NCI-H1048 (cell line): ENCODE measurements at places on chromosomes 11 and 22.

- no peak for DNase-seq
These were observed 15.7 kb downstream of the SLN start for GRCh38 chr11:107696140-107696539.

DNA sequence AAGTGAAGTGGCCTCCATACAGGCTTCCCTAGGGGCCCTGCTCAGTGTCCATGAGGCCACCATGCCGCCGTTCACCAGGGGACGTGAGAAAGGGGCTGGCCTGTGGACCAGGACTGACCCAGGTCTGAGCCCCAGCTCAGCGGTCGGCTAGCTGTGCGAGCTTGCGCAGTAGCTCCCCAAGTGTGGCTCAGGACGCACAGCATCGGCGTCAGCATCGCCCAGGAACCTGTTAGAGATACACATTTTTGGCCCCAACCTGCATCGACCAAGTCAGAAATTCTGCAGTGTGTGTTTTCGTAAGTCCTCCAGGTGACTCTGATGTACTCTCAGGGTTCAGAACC lies 429 bp downstream of the TP53AIP1 start:
- no peak for DNase-seq

- DNase-seq: no peak
These were observed 140.4 kb upstream of the LUZP2 start for GRCh38 chr11:24356501-24356900.

- DNase-seq: no peak
These were observed 196.3 kb upstream of the ARHGAP20 start for GRCh38 chr11:110908401-110909105.

GRCh38 chr22:20016734-20017621 lies at the start of gene ARVCF:
Gene ARVCF, minus strand, starts transcription at chr22:20016823. Its CDS starts 26,029 bp downstream, at chr22:19990794.
- DNase-seq: peak; percentile 60

DNA sequence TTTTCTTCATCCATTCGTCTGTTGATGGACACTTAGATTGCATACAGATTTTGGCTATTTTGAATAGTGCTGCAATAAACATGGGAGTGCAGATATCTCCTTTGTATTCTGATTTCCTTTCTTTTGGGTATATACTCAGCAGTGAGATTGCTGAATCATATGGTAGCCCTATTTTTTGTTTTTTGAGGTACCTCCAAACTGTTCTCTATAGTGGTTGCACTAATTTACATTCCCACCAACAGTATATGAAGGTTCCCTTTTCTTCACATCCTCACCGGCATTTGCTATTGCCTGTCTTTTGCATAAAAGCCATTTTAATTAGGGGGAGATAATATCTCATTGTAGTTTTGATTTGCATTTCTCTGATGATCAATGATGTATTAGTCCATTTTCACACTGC lies 96.1 kb downstream of the PRR5L start:
- no peak for DNase-seq
